ENCODE measurements at places on chromosomes 11 and 22.
A peak's percentile ranks its signal among the peaks of the same experiment; 100 is the strongest.

GRCh38 chr11:14423633-14424032 is 64.7 kb upstream of the RRAS2 start:
- DNase-seq: no peak

DNA sequence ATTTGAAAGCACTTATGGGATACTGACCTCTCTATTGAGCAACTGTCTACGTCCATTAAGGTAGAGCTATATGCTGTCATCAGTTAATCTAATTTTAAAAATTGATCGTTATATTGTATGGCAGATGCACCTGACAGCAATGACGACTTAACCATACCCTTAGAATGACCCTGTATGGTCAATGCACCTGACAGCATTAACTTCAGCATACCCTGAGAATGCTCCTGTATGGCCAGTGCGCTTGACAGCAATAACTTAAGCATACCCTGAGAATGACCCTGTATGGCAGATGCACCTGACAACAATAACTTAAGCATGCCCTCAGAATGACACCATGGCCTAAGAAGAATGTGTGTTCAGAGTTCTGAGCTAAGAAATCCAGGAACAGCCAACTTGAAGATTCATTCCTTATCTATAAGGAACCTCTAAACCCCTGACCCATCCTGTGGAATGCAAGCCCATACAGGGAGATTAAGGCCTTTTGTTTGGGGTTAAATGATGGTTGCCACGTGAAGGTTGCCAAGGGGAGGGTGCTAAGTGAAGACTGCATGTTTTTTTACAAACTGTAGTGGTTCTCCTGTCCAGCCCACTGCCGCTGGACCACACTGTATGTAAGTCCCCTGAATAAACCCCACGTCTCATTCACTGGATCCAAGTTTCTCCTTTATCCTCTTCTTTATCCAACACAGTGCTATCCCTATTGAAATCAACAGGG is 138.3 kb downstream of the GUCY1A2 start:
- DNase-seq: no peak

- DNase-seq: no peak
These were observed 87.2 kb downstream of the KIAA1671 start for GRCh38 chr22:25039754-25040153.

GRCh38 chr22:19638282-19639015 is 75.9 kb upstream of the SEPTIN5 start:
- DNase-seq: no peak

DNA sequence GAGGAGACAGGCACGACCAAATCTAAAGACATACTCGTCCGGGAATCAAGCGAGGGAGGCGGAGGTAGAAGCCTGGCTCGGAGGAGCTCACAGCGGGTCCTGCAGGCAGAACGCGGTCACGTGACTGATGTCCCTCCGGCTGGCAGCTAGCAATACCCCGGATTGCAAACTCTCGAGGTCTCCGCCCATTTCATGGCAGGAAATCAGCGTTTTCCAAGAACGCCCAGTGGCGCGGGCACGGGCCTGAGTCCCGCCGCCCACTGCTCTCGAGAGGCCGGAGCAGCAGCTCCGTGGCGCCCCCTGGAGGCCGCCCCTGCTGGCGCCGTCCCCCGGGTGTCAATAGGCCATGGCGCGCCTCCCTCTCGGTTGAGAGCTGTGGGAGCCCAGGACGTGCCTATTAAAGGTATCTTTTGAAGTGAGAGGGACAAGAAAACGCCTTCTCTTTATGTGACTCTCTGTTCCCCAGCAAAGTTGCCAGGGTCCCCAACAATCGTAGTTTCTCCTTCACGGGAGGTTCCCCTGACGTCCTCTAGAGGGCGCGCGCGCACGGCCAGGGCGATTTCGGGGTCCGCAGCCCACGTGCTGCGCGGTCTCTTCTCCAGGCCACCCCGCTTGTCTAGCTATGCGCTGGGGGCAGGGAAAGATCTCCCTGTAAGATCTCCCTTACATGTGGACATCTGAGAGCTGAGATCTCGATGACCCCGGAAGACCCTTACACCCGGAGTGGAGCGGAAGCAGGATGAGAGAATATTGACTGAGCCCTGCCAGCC is 37.3 kb upstream of the RBFOX2 start:
- peak; percentile 71 for DNase-seq

GRCh38 chr11:128711136-128711535 is 17.3 kb downstream of the FLI1 start:
- no peak for DNase-seq

GRCh38 chr11:123356539-123356938 is 73.5 kb upstream of the GRAMD1B start:
- no peak for DNase-seq

- DNase-seq: no peak
These were observed 3.2 kb downstream of the ARVCF start for GRCh38 chr22:20013382-20013871.

DNA sequence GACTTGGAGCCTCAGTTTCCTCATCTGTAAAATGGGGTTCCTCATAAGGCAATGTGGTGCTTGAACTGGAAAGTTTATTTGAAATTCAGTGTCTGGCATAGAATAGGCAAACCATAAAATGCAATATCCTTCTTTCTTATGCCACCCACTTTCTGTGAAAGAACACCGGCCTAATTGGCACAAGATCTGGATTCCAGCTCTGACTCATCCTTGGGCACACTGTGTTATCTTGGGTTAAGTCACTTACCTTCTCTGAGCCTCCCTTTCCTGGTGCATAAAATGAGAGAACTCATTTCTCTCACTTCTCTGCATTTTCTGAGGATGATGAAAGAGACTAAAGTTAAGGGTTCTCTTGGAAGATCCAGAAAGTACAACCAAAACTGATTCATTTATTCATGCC is 5.1 kb downstream of the INSC start:
- no peak for DNase-seq

GRCh38 chr22:33766091-33766490 is 154.2 kb downstream of the LARGE1 start:
- DNase-seq: no peak

- DNase-seq: no peak
These were observed 2.5 kb upstream of the CENPM start for GRCh38 chr22:41949297-41949965.

GRCh38 chr11:44011797-44012196 is 36.0 kb upstream of the ACCSL start:
- DNase-seq: no peak

DNA sequence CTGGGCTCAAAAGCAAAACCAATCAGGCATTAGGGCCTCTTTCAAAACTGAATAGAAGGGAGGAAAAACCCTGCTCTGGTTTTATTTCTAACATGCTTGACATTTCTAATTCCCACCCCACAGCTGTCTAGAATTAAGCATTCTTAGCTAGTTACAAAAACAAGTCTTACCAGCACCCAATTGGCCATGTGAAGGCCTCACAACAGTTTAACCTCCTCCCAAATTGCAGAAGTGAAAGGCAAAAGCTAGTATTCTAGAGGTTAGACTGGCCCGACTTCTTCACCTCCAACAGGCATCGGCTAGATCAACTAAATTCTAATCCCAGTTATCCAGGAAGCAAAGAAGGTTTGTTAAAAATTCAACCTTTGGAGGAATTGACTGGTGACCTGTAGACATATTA is 6.5 kb downstream of the SF1 start:
- no peak for DNase-seq

DNA sequence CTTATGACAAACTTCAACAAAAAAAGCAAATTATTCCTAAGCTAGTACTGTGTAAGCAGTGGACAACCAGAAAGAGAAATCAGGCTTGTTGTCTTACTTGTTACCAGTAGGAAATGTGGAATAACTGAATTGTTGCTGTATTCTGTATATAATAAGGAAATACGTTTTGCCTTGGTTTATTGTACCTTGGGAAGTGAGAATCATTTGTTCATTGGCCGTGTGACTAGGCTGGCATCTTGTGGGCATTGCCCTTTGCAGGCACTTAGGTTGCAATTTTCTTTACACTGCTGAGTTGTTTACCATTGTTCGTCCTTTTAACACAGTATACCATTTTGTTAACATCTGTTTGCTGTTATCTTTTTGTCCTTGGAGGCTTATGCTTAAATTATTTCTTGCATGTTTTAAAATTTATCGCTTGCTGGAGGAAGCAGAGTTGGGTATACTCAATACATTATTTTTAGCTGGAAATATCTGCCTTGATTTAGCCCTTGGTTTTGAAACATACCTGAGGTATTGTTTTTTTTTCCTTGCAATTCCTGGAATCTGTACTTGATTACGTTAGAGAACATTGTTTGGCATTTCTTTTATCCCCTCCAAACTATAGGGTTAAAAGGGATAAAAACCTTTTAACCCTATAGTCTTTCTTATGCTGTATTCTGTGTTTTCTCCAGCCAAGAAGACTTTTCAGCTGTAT is 109.3 kb downstream of the DDX10 start:
- DNase-seq: no peak

DNA sequence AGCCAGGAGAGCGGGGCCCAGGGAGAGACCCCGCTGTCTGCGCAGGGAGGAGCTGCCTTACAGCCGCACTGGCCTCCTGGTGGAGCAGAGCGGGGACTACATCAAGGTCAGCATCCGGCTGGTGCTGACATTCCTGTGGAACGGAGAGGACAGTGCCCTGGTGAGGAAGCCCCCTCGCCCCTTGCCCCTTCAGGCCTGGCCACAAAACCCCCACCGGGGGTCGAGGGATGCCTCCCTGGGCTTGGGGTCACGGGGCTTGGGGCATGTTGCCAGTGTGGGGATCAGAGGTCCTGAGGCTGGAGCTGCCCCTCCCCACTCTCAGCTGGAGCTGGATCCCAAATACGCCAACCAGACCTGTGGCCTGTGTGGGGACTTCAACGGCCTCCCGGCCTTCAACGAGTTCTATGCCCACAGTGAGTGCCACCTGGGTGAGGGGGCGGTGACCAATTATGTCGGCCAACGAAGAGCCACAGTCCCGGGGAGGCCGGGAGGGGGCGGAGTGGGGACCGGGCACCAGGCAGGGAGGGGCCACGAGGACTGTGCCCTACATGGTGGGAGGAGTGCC is 4.2 kb downstream of the MUC5B start:
- DNase-seq: no peak

DNA sequence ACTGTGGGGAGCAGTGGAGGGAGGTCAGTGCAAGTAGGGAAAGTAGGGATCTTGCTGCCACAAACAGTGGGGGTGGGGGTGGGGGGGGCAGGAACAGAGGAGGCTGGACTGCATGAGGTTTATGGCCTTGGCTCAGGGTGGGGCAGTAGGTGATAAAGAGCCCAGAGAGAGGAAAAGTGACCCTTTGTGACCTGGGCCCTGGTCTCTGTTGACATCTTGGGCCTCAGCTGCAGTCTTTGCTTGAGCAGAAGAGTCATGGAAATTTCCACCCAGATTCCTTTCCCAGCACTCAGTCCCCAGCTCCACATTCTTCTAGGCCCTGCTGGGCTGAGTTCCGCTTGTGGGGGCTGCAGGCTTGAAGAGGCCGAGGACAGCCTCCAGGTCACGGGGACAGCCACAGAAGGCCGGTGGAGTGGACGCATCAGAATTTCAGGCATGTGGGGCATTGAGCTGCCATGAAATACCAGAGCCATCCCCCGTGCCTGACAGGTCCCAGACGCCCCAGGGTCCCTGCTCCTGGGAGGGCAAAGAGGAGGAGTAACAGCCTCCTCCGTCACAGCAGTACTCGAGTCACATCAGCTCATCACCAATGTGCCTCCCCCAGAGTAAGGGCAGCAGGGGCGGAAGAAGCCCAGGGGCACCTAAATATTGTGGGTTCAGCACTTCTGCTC is 9.7 kb upstream of the MALAT1 start:
- DNase-seq: no peak

GRCh38 chr11:2537010-2537705 is 92.3 kb downstream of the KCNQ1 start:
- no peak for DNase-seq

GRCh38 chr11:78400702-78401101 is 16.9 kb downstream of the GAB2 start:
- DNase-seq: no peak

GRCh38 chr11:119671051-119671450 is 57.9 kb downstream of the NECTIN1 start:
- DNase-seq: no peak

GRCh38 chr11:57175478-57175877 is 6.3 kb upstream of the LRRC55 start:
- DNase-seq: no peak

DNA sequence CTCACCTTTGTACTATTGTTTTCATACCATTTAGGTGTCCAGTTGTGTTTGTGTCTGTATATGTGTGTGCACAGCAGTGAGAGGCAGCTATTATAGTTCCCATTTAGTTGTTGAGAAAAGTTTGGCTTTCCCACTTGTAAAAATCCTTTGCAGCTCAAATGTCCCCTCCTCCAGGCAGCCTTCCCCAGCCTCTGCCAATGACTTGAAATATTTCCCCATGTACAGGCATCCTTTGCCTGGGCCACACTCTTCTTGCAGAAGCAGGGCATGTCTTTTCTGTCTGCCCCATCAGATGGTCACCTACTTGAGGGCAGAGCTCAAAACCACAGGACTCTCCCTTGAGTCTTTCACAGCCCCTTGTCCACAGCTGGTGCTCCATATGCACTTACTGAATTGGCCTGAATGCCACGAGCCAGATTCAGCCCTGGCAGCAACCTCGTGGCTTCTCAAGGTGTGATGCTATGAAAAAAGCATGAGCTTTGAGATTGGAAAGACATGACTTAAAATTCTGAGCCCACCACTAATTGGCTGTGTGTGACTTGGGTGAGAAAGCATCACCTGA is 39.3 kb downstream of the MYEOV start:
- no peak for DNase-seq

- DNase-seq: no peak
These were observed 569.9 kb upstream of the CADM1 start for GRCh38 chr11:116073854-116074837.

- no peak for DNase-seq
These were observed 688.4 kb downstream of the CNTN5 start for GRCh38 chr11:99708928-99709672.

- no peak for DNase-seq
These were observed 37.6 kb upstream of the MTNR1B start for GRCh38 chr11:92931746-92932422.

- peak; percentile 61 for DNase-seq
These were observed 36.6 kb upstream of the VPREB1 start for GRCh38 chr22:22207845-22208564.

DNA sequence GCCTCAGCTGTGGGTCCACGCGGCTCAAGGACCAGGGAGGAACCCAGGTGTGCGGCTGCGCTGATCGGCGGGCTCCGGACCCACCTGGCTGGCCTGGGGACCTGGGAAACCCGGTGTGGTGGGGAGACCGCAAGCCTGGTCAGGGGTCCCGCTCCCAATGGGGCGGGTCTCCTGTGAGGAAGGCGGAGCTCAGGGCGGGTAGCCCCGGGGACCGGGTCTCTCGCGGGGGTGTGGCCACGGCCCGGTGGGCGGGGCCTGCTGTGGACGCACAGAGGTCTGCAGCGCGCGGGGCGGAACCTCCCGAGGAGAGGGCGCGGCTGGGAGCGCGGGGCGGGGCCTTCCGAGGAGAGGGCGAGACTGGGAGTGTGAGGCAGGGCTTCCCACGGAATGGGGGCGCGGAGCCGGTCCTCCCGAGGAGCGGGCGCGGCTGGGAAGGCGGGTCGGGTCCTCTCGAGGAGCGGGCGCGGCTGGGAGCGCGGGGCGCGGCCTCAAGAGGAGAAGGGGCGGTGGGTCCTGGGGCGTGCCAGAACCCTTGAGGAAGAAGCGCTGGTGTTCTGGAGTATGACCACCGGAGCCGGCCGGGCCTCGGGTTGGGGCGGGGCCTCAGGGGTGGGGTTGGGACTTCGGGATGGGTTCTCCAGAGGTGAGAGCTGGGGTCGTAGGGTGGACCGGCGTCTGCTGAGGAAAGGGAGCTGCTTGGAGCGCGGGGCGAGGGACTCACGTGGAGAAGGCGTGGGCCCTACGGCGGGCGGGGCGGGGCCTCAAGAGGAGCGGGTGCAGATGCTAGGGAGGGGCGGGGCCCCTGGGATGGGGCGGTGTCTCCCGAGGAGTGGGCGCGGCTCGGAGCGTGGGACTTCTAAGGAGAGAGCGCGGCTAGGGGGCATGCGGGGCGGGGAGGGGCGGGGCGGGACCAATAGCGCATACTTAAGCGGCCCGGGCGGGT is 20.8 kb downstream of the DGCR6L start:
- peak; percentile 91 for DNase-seq

Measured in stimulated activated naive CD4-positive, alpha-beta T cell (primary cell).